ENCODE measurements at places on chromosomes 6 and 20.

- no peak for DNase-seq
Measured at GRCh38 chr20:26208296-26209091, 511.8 kb upstream of the ZNF337 start.

- no peak for DNase-seq
Measured at GRCh38 chr6:16058201-16058928, 70.5 kb upstream of the MYLIP start.

GRCh38 chr6:31740397-31741223 is 805 bp downstream of the MSH5 start:
- no peak for DNase-seq

DNA sequence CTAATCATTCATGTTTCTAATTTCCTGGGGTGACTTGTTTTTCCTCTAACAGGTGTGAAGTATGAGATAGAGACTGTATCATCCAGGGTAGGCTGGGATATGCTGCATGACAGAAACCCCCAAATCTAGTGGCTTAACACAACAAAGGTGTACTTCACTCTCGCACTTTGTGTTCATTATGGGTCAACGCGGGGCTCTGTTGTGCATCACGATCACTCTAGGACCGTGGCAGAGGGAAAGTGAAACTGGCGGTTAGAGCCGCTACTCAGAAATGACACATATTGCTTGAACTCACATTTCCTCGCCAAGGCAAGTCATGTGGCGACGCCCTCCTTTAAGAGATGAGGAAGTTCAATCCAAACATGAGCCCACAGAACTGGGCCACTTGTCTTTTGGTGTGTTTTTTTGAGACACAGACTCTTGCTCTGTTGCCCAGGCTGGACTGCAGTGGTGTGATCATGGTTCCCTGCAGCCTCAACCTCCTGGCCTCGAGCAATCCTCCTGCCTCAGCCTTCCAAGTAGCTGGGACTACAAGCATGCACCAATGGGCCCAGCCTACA is 41.3 kb downstream of the PCNA start:
- DNase-seq, result no peak

DNA sequence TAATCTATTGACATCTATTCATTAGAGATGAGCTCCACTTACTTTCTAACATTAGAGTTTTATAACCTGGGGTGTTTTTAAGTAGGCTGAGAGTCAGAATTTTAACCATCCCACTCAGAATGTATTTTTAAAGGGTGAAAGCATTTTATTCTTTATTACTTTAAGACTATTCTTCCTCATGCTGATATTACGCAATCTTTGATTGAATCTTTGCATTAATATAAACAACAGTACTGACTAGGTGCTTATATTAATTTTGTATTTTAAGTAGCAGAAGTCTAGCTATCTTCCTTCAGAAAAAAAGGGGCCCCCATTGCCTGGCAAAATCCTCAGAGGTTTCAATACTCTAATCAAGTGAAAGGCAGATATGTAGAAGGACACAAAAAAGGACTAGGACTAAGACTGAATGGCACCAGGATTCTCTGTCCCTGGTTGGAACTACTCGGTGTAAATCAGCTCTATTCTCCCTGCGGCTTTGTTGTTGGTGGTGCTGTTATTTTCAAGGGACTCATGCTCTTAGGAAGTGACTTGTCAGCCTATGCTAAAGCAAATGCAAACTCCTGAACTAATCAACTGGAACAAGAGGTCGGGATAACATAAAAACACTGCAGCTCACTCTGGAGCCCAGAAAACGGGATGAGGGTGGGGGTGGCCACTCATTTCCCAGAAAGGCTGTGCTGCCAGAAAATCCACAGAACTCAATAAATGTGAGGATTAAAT is 1324.4 kb downstream of the GRIK2 start:
- no peak for DNase-seq

DNA sequence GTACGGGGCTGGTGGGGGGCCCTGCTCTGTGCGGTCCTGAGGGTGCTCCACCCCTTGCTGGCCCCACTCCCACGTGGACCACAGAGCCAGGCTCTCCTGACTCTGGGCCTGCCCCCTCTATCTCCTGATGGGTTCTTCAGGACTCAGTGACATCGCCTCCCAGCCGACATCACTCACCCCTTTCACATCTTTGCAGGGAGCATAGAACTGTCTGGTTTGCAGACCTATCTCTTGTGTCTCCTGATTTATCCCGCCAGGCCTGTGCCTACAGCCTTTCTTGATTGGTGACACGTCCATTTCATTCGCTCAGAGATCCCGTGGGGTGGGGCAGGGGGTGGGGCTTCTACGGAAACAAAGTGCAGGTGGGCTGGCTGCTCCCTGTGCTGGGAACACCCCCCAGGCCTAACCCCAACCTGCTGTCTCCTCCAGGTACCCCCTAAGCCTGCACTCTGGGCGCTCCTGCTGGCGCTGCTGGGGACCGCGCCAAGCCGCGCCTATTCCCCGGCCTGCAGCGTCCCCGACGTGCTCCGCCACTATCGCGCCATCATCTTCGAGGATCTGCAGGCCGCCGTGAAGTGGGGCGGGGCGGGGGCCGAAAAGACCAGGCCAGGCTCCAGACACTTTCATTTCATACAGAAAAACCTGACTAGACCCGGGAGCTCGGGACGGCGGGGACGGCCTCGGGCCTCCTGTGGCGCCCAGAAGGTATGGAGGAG is 1.7 kb downstream of the C20orf204 start:
- no peak for DNase-seq

DNA sequence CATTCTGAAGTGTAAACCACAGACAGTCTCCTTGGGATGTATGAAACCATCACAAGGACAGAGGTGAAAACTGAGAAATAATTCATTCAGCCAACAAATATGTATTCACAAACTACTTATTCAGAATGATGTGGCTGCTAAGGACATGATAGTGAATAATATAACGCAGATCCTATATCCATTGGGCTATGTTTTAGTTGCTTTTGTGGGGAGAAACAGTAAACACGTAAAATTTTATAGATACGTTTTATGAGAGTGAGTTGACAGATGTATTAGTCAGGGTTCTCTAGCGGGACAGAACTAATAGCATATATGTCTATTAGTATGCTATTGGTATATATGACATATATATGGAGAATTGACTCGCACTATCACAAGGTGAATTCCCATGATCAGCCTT is 402.5 kb downstream of the RFPL4B start:
- DNase-seq, result no peak

Data from NCI-H1092 (cell line).